ENCODE measurements at places on chromosomes 1 and 21. TPM values are rescaled to one million over a fixed set of nuclear protein-coding genes. Genes with fewer than 3 reads are reported as not detected.

CTSS gene
- 1,898 TPM for total RNA-seq

PGLYRP4 gene
- not detected for total RNA-seq

ATP1A4 gene
- total RNA-seq, result under 0.01 TPM

SLC6A9 gene
- not detected for total RNA-seq

JMJD4 gene
- total RNA-seq, result 10.5 TPM

DLGAP3 gene
- 0.21 TPM for total RNA-seq

ORC1 gene
- 2.4 TPM for total RNA-seq

RXFP4 gene
- total RNA-seq, result not detected

TIE1 gene
- 0.94 TPM for total RNA-seq

TRABD2B gene
- total RNA-seq, result not detected

CDA gene
- 7.5 TPM for total RNA-seq

OR2W3 gene
- 1.2 TPM for total RNA-seq

SLC45A3 gene
- 2.0 TPM for total RNA-seq

LCE1D gene
- not detected for total RNA-seq

CRYBG2 gene
- total RNA-seq, result 0.10 TPM

C8A gene
- total RNA-seq, result not detected

SEC16B gene
- not detected for total RNA-seq

RGS8 gene
- not detected for total RNA-seq

AADACL4 gene
- total RNA-seq, result not detected

CHI3L1 gene
- total RNA-seq, result 0.94 TPM

ADAM30 gene
- not detected for total RNA-seq

AGO3 gene
- total RNA-seq, result 19.5 TPM

FCAMR gene
- total RNA-seq, result not detected

OR2T33 gene
- total RNA-seq, result not detected

NFASC gene
- under 0.01 TPM for total RNA-seq

UTS2 gene
- 1.4 TPM for total RNA-seq

CAMK2N1 gene
- 0.73 TPM for total RNA-seq

LRRC41 gene
- total RNA-seq, result 20.1 TPM

RNU1-1 gene
- total RNA-seq, result under 0.01 TPM

Data from mononuclear cell (primary cell).